ENCODE measurements at places on chromosomes 5 and 9.

GRCh38 chr9:129435988-129436717 lies 184.7 kb downstream of the C9orf50 start:
- DNase-seq, result no peak

- DNase-seq, result peak; percentile 2
Observed at GRCh38 chr9:63817622-63818518, 1467.1 kb downstream of the FOXD4L5 start.

- no peak for DNase-seq
Observed at GRCh38 chr9:135590486-135591079, 29.0 kb downstream of the PAEP start.

GRCh38 chr5:163424836-163425235 lies 12.6 kb upstream of the CCNG1 start:
- no peak for DNase-seq

GRCh38 chr5:55829956-55830355 lies 21.2 kb upstream of the IL31RA start:
- no peak for DNase-seq

DNA sequence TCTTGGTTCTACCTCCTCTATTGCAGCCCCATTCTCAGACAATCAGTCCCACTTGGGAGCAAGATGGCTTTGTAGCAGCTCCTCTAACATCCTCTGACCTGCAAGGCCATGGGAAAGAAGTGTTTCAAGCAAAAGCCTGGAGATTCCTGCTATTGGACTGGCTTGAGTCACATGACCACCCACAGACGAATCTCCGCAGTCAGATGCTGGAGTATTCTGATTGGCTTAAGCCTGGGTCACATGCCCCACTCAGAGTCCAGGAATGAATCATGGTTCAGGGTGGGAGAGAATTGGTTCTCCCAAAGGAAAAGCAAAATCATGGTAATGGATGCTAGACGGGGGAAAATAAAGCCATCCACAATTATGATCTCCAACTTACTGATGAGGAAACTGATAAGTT lies 22.6 kb upstream of the LMX1B start:
- DNase-seq, result no peak

GRCh38 chr5:132655821-132656773 lies 1.9 kb upstream of the IL13 start:
- peak; percentile 42 for DNase-seq

- DNase-seq, result no peak
Observed at GRCh38 chr9:5043381-5043780, 58.3 kb downstream of the JAK2 start.

DNA sequence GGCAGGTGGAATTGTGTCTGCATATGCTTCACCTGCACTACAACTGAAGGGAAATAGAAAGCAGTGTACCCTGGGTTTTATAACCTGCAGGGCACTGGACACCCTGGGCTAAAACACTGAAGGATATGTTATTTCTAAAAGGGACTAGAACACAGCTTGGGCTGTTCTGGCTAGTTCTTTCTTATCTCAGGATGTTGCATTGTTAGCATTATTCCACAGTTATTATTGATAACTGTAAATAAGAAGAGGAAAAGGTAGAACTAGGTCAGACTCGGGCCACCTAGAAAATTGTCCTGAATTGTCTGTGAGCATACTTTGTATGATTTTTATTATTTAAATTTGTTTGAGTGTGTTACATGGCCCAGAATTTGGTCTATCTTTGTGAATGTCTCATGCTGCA lies 493.9 kb upstream of the CDH9 start:
- no peak for DNase-seq

DNA sequence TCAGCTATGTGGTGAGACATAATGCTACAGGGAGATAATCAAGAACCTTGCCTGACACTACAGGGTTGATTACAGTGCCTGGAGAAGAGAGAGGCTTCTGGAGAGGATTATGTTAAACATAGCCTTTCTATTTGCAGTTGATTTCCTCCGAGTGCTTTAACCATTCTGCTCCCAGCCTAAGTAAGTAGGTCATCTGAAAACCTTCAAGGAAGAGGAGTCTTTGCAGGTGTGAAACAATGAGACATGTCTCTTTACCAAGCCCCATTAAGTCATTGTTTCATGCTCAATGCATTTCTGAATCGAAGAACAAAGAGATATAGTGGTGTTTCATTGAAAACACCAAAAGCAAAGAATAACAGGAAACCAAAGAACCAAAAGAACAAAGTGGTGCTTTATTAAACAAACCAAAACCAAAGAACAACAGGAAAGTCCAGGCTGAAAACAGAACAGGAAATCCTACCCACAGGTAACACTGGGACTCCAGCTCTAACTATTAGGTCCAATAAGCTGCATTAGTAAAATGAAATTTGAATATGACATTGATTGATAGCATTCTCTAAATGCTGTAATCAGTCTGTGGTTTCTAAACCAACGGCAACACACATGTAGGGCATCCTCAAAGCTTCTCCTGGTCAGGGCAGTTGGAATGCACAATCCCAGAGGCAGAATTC lies 113.3 kb upstream of the SPATA31D4 start:
- DNase-seq, result no peak

DNA sequence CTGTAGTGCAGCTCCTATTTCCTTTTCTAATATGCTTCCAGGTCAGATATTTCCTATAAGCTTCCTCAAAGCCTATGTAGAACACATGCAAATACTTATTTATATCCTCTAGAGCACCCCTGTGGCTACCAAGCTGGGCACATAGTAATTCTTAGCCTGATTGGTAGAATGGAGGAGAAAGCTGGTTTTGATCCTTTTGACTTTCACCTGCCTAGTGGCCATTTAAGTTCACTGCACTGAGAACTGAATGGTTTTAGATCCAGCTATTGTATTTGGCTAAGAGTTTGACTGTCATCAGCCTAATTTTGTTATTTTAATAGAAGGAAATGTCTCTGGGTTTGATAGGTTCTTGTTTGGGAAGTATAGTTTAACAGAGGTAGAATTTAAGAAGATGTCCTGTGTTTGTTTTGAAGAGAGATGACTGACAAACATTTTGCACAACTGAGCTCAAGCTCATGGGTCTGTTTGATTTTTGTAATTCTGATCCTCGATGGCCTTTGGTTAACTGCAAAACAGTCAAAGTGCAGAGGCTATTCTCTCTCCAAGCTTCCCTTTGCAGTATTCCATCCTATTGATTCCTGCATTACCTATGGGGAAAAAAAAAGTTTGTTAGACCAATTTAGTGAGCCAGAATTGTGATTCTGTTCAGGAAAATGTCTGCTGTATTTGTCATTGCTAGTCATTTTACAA lies 85.4 kb downstream of the KCNN2 start:
- DNase-seq, result no peak

DNA sequence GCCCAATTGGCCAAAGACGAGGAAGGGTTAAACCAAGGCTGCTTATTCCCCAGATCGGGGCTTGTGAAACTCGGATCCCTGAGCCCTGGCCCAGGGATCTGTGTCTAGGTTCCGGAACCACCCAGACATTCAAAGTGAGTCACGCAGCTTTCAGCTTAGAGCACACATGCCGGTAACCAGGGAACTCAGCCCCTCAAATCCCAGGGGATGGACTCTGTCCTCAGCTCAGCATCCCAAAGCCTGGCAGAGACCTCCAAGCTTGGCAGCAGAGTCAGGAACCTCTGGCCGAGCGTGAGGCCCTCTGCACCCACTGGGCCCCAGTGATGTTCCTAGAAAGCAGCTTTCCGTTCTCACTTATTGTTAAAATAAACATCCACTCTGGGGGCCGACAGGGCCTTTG lies 5.1 kb downstream of the PNPLA7 start:
- peak; percentile 51 for DNase-seq

GRCh38 chr9:98998441-98999151 lies 54.9 kb downstream of the COL15A1 start:
- peak; percentile 84 for DNase-seq

GRCh38 chr5:129664336-129664937 lies 83.5 kb upstream of the MINAR2 start:
- no peak for DNase-seq

DNA sequence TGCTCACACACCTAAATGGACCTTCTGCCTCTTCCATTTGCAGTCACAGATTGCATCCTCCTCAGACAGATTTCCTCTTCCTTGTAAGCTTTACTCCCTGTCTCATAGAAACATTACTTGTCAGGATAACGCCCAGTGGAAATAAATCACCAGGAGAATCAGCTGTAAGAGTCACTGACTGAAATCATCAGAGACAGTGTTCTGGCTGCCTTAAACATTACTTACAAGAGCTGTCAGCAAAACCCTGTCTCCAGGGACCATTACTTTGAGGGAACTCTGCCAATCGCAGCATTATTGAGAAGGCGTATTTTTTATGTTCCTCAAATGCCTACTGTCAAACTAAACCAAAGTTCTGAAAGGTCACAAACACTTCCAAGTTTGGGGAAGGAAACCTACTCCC lies 5.9 kb downstream of the DPYSL3 start:
- peak; percentile 46 for DNase-seq

GRCh38 chr9:125601961-125602360 lies 105.0 kb downstream of the MAPKAP1 start:
- no peak for DNase-seq

DNA sequence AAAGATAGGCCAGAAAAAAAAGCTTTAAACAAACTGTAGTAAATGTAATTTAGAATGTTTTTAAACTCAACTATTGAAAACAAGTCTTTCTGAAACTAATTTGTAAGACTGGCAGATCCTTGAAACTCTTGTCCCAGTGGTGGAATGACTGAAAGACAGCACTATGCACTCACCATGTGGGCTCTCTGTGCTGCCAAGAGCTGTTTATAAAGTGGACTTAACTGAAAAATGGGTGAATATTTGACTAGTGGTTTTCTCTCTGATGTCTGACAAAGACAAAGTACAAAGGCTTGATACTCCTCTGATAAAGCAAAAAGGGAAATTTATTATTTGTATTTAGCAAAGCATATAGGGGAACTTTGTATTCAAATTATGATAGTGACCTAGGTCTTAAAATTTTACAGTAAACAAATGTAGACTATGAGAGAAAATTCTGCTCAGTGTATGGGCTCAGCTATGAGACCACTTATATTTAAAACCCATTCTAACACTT lies 635.4 kb downstream of the NR2F1-AS1 start:
- peak; percentile 12 for DNase-seq

DNA sequence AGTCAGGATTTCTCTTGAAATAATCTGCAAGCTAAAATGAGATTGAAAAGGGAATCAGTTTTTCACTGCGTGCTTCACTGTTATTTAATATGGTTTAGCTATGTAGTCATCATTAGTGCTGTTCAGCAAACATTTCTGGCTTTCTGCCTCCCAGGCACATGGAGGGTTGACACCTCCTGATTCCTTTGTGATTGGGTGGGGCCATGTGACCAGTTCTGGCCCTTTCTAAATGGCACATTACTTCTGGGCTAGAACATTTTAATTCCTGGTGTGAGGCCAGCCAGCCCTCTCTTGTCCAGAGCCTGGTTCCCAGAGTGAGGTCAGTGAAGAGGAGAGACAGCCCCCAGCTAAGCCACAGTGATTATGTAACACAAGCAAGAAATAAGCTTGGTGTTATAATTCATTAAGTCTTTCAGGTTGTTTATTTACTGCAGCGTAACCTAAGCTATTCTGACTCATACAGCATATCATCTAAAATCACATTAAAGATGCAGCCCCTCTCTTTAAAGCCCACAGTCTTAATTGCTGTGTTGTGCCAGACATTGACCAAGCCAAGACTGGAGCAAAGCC lies 17.4 kb upstream of the ARSI start:
- peak; percentile 89 for DNase-seq

DNA sequence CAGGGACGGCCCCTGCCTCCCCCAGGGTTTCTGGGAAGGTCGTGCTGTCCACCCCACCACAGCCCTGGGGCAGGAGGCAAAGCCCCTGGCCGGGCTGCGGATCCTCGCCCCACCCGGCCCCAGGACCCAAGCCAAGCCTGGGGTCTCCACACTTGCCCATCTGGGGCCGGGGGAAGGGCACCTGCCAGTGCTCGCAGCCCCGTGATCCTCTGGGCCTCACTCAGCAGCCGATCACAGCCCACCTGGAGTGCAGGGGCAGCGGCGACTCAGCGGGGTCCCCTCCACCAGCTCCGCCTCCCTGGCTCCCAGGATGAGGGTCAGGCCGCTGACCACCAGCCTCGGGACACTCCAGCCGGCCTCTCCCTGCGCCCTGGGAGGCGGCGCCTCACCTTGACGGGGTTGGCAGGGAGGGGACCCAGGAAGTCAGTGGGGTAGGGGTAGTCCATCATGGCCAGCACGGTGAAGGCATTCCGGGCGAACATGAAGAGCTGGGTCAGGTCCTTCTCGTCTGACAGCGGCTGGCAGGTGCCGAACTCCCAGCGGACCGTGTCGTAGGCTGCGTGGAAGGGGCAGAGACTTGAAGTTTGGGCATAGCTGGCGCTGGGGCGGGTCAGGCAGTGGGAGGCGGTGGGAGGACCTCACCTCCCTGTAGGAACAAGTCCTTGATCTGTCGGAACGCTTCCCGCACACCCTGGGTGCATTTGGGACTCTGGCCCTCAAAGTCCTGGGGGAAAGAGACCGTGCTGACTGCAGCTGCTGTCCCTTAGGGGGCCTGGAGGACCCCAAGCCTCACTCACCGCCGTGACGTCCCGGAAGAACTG lies 1.8 kb downstream of the DPP7 start:
- DNase-seq, result no peak

DNA sequence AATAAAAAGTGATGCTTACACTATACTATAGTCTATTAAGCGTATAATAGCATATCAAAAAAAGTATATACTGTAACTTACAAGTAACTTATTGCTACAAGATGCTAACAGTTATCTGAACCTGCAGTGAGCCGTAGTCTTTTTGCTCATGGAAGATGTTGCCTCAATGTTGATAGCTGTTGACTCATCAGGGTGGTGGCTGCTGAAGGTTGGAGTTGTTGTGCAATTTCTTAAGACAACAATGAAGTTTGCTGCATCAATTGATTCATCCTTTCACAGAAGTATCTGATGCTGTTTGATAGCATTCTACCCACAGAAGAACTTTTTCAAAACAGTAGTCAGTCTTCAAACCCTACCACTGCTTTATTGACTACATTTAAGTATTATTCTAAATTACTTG lies 7.8 kb upstream of the C9orf40 start:
- peak; percentile 36 for DNase-seq

DNA sequence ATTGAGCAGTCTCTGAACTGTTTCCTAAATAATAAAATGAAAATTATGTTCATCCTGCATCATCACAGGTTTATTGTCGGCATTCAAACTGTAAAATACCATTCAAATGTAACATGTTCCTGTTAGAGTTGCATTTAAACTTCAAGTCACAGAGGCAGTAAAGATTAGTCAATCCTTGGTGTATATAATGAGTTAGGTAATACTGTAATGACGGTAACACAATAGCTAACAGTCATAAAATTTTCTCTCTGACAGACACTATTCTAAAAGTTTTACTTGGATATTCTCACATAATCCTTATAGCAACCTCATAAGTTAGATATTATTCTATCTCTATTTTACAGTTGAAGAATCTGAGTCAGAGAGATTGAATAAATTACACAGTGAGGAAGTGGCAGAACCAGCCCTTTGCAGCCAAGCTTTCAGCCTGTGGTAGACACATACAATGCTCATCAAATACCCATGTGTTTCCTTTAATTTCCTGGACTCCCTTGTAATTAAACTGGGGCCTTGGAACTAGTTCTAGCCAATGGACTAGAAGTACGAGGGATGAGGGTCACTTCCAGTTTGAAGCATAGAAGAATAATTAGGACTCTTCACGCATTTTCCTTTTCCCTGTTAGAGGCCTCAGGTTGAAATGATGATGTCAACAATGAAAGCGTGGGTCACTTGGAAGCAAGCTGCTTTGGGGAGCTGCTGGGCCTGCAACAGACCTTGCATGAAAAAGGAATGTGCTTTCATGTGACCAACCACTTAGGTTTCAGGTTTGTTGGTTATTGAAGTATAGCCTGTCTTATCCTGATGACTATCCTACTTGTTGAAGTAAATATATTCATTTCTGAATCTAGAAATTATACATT lies 12.3 kb upstream of the CAST start:
- DNase-seq, result no peak

Measured in AG08395 (cell line).